ENCODE measurements at places on chromosomes 4 and X.

- no peak for DNase-seq
Observed at GRCh38 chr4:65791812-65792308, 121.6 kb upstream of the EPHA5 start.

DNA sequence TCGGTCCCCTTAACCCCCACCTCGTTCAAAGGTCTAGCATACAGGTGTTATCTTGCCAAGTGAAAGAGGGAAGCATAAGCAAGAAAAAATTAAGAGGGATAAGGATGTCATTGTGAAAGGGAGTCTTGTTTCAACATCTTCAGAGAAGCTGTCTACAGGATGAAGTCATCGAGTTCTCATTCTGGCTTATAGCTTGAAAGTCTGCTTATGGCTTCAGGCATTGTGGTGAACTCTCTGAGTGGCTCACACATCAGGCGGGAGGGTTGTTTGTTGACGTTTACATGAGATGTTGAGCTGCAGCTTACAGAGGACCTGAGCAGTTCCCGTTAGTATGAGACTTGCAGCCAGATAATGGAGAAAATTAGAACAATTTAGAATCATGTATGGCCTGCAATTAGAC lies 16.6 kb downstream of the MAGEA9B start:
- no peak for DNase-seq

DNA sequence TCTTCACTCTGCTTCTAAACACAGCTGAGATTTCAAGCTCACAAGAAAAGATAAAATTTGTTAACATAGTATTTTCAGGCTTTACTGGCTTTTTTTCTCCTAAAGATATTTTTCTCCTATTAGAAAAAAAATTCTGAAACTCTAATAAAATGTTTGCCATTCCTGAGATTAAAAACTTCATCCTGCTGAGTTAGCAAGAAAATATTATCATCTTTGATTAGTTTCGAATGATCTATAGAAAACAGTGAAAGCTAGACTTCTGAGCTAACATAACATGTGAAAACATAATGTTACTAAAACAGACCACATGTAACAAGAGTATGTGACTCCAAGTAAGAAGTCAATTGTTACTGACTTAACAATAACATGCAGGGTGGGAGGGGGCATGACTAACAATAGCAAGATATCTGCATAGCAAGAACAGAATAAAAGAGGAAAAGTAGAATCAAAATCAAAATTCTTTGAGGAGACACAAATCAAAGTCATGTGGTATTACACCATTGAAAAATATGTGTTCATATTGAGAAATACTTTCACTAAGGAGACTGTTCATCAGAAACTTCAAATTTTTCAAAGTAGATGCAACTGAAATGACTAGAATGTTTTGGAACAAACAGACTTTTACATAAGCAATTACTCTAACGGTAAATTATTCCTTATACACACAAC lies 14.5 kb downstream of the TBCK start:
- no peak for DNase-seq

GRCh38 chr4:41448934-41449333 lies 89.0 kb upstream of the LIMCH1 start:
- no peak for DNase-seq

GRCh38 chr4:83389756-83390505 lies 55.3 kb upstream of the HPSE start:
- DNase-seq = no peak

DNA sequence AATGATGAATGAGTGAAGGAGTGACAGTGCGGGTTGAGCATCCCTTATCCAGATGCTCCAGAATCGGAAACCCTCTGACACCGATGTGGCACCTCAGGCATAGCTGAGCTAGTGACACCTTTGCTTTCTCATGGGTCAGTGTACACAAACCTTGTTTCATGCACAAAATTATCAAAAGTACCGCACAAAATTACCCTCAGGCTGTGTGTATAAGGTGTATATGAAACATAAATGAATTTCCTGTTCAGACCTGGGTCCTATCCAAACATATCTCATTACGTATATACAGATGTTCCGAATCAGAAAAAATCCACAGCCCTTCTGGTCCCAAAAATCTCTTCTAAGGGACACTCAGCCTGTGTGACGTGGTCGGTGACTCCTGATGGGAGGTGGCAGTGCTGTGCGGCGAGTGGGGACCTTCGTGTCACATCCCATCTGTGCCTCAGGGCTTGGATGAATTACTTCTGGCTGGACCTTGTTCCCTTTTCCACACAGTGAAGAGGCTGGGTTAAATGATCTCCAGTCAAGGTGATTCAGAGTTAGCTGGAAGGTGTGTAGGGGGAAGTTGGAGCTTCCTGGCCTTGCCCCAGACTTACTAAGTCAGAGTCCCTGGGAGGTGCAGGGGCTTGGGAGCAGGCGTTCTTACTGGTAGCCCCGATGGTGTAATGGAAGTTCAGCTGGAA lies 18.8 kb downstream of the RGS12 start:
- DNase-seq = no peak

- DNase-seq = no peak
Observed at GRCh38 chr4:41745292-41746024, 3.1 kb downstream of the PHOX2B start.

- no peak for DNase-seq
Observed at GRCh38 chr4:140826701-140827027, 70.5 kb upstream of the TBC1D9 start.

DNA sequence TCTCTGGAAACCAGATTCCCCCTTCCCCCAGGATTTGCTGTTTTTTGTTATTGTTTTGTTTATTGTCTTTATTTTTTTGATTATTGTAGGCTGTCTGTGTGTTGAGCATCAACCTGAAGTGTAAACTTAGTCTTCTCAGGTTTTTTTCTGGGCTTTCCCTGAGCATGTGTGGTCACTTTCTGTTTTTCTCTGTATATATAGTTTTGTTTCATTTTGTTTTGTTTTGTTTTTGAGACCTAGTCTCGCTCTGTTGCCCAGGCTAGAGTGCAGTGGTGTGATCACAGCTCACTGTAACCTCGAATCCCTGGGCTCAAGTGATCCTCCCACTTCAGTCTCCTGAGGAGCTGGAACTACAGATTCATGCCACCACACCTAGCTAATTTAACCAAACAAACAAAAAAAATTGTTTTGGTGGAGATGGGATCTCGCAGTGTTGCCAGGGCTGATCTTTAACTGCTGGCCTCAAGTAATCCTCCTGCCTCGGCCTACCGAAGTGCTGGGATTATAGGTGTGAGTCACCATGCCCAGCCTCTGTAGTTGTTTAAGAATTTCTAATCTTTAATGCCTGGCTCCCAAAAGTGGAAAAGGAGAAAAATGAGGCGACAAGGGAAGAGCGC lies 9.1 kb downstream of the IL13RA1 start:
- no peak for DNase-seq

DNA sequence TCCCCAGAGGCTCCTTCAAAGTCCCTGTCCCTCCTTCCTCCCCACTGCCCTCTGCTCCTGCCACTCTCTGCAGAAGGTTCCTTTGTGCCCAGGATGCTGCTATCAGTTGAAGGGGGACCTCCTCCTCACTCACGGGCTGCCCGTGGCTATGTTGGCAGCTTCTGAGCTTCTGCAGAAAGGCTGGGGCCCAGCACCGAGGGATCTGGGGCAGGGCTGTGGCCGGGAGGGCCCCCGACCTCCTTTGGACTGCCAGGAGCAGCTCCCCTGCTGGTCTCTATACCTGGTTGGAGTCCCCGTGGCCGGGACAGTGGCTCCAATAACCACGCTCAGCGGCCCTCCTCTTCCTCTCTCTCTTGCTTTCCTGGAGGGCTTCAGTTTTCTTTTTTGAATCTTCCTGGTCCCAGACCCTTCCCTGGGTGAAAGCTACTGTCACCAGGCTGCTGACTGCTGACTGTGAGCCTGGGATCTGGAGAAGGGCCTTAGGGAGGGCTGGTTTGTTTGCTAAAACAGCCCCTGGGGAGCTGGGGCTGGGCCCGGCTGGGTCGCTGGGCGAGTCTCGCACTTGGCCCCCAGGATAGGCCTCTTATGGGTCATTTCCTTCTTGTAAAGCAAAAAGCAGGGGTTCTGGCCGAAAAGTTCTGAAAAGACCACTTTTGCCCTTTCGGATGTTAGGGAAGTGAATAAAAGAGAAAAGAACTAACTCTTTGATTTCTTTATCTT lies 46.9 kb downstream of the SORCS2 start:
- no peak for DNase-seq

DNA sequence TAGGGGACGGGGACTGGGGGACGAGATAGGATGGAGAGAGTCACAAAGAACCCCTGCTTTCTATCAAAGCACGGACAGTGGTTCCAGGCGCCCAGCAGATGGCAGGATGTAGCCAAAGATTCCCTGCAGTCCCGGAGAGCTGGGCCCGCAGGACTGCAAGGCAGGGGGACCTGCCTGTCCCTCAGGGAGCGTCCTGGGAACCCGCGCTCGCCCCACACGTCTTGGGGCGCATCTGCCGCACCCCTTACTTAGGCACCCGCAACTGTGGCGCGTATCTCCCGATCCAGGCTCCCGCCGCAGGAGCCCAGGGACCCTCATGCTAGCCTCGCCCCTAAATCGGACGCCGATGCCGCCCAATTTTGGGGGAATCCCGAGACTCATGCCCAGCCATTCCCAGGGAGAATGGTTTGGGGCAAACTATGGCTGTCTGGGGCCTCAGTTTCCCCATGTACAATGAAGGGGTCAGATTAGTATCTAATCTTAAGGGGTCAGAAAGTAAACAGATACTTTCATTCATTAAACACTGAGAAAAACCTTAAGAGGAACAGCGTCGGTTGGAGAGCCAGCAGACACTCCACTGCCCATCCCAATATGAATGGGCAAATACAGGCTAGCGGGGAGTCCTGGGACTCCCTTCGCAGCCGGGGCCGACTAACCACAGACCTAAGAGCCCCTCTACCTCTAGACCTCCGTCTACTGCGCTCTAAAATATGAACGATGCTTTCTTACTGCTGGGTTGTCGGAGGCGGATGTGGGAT lies 581 bp upstream of the STK32B start:
- no peak for DNase-seq

- no peak for DNase-seq
Observed at GRCh38 chr4:182583703-182584415, 333.3 kb downstream of the DCTD start.

DNA sequence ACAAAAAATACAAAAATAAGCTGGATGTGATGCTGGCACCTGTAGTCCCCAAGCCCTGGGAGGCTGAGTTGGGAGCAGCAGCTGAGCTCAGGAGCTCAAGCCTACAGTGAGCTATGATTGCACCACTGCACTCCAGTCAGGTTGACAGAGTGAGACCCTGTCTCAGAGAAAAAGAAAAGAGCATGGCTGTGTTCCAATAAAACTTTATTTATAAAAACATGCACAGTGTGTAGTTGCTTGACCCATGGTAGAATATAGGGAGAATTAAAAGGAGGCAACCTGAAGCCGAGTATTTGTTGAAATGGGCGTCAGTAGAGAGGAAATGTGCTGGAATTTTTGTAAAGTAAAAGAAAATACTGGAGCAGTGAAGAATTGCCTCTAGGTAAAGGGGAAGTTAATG lies 27.0 kb downstream of the GYG2 start:
- no peak for DNase-seq

DNA sequence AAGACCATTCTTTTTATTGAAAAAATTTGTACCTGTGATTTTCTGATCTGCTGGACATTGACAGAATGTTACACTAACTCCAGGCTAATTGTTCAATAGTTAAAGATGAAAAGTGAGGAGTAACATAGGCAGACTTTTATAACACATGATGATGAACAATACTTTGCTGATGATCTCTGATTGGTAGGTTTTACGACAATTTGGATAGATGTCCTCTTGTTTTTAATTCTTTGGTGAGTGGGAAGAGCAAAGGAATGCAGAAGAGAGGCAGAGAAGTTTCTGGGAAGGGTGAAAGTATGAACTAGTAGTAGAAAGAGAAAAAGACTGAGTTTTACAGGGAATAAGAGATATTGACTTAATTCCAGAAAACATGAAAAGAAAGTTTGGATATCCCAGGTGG lies 267.3 kb upstream of the HAND2 start:
- no peak for DNase-seq

DNA sequence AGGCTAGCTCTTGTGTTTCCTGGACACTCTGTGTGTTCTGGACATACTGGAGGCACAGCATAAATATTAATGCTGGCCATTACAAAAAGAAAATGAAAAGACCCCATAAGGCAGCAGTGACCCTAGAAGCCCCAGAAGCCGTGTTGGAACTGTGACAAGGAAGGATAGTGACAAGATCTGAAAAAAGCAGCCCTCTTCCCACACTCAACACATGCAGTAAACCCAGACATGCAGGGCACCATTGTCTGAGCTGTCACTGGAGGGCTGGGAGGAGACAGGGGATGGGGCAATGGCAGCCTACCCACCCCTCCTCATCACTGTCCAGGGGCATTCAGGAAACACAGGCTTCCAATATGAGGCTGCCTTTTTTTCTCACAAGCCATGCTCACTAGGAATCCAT lies 6.5 kb downstream of the TRIM2 start:
- no peak for DNase-seq

- DNase-seq = no peak
Observed at GRCh38 chrX:54494989-54495813, 833 bp downstream of the FGD1 start.

GRCh38 chrX:53580742-53581504 lies 105.6 kb downstream of the HUWE1 start:
- DNase-seq = no peak

DNA sequence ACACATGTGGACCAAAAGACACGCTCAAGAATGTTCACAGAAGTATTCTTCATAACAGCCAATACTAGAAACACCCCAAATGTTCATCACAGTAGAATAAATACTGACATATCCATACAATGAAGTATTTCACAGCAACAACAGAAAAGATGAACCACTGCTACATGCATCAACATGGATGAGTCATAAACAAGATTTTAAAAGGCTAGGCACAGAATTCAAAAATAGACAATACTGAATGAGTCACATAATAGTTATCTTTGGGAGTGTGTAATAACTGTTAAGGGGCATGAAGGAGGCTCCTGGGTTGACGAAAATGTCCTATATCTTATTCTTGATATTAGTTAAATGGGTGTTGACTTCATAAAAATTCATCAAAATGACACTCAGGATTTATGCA lies 43.5 kb downstream of the CLOCK start:
- peak; percentile 4 for DNase-seq

DNA sequence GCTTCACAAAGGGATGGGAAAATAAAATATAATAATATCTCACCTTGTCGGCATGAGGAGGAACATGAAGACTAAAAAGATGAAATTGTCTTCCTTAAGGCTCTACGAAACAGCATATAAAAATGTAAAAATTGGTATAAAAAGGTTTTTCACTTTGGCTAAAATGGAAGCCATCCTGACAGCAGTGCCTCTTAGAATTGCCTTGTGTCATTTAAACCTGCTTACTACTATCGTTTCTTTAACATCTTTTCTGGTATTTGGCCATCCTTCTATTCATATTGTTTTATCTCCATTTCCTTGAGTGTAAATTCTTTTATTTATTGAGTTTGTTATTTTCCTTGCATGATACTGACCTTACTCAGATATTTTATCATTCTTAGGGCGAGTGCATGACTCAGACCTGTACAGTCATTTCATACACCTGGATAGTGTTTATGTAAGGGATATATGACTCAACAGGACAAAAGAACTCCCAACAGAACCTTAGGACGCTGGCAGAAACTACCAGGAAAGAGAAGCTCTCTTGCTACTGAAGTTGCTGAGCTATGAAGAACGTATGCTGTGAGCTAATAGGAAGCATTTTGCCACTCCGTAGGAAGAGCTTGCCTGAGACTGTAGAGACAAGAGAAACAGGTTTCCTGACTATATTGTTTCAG lies 5.8 kb upstream of the CDKN2AIP start:
- DNase-seq = no peak
